ENCODE measurements at places on chromosomes 6 and 20. TPM values are rescaled to one million over a fixed set of nuclear protein-coding genes. Genes with fewer than 3 reads are reported as not detected.

The C20orf144 gene
- total RNA-seq = 0.29 TPM

The PAK5 gene
- total RNA-seq = not detected

The KCNK16 gene
- not detected for total RNA-seq

The ITPR3 gene
- total RNA-seq = 9.6 TPM

The CPXM1 gene
- 8.7 TPM for total RNA-seq

The BFSP1 gene
- total RNA-seq = 0.41 TPM

The PCK1 gene
- 72.2 TPM for total RNA-seq

The CFAP206 gene
- 0.42 TPM for total RNA-seq

The RSPH4A gene
- total RNA-seq = 0.12 TPM

The CDSN gene
- total RNA-seq = not detected

The ERGIC3 gene
- 120 TPM for total RNA-seq

The NAPB gene
- 7.2 TPM for total RNA-seq

The HLA-G gene
- 0.42 TPM for total RNA-seq

The FAM83D gene
- total RNA-seq = 0.65 TPM

The XKR7 gene
- not detected for total RNA-seq

The OR2J3 gene
- not detected for total RNA-seq

The PERP gene
- total RNA-seq = 45.6 TPM

The GUCA1A gene
- not detected for total RNA-seq

The OR5V1 gene
- not detected for total RNA-seq

The MUCL3 gene
- total RNA-seq = not detected

The RING1 gene
- total RNA-seq = 30.0 TPM

The ATP9A gene
- 28.0 TPM for total RNA-seq

The TFAP2C gene
- total RNA-seq = 0.56 TPM

The CNBD2 gene
- 3.4 TPM for total RNA-seq

The PTP4A1 gene
- 24.9 TPM for total RNA-seq

The LHFPL5 gene
- not detected for total RNA-seq

The SLC35F1 gene
- 1.6 TPM for total RNA-seq

The LY6G6C gene
- not detected for total RNA-seq

The HLA-DQB1 gene
- total RNA-seq = 15.3 TPM

The GMEB2 gene
- total RNA-seq = 5.7 TPM

The KHDRBS2 gene
- total RNA-seq = not detected

The CCR6 gene
- total RNA-seq = not detected

The CDH22 gene
- total RNA-seq = 5.9 TPM

All from left cardiac atrium (tissue), 4 donors.